ENCODE measurements at places on chromosomes 2 and 18.

GRCh38 chr2:182319556-182320505 is 107.0 kb downstream of the PDE1A start:
- DNase-seq, result no peak

- no peak for DNase-seq
Measured at GRCh38 chr2:230327418-230328154, 593 bp downstream of the SP140L start.

DNA sequence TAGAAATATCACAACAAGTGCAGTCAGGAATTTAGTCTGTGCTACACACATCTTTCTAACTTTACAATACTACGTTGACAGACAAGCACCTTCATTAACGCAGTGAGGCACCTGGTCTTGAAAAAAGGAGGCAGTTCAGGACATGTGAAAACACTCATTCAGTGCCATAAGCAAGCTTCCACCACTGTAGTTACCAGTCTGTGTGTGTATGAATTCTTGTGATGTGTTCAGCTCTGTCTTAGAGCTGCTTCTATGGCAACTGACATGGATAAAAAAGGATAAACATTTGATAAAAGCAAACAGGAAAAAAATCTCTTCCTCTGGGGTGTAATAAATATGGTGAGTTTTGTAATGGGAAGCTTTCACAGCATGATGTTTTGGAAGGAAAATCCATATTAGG is 623.8 kb upstream of the NXPH2 start:
- DNase-seq, result no peak

DNA sequence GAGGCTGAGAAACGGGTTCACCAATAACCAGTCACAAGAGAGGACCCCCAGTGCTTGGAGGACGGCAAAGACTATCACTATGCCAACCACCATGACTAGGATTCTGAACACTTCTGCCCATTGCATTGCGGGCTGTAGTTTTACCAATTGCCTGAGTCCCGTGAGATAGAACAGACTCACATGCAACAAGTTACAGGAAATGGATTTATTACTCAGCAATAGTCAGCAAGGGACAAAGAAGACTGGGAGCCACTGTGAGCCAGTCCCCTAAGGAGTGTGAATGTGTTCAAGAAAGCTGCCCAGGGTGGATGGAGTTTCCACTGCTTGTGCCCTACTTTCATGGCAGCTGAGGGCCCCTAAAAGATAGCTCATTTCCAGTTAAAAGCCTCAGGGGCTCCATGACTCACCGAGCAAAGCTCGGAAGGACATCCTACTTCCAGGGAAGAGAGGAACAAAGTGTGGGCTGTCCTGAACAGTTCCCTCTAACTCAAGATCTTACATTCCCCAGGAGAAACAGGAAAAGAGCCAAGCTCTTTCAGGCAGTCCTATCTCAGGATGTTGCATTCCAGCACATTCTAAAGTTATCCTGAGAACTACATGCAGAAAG is 54.4 kb downstream of the SLC4A3 start:
- DNase-seq, result no peak

GRCh38 chr2:111101592-111101991 is 19.1 kb upstream of the BCL2L11 start:
- no peak for DNase-seq

- DNase-seq, result no peak
Measured at GRCh38 chr2:145203891-145204290, 684.0 kb upstream of the ZEB2 start.

DNA sequence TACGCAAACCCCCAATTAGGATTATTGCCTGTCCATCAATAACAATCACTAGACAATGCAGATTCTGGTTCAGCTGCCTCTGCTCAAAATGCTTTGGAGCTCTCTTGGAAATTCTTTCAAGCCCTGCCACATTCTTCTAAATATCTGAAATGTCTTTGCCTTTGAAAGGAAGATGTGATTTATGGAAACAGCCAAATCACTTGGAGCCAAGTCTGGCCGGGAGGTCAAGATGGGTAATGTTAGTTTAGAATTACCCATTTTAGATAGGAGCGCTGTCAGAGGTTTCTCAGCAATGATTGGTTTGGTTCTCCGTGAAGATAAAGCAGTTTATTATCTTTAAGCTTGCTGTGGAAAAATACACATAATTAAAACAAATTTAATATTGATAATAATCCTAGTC is 306.7 kb downstream of the SETBP1 start:
- no peak for DNase-seq

DNA sequence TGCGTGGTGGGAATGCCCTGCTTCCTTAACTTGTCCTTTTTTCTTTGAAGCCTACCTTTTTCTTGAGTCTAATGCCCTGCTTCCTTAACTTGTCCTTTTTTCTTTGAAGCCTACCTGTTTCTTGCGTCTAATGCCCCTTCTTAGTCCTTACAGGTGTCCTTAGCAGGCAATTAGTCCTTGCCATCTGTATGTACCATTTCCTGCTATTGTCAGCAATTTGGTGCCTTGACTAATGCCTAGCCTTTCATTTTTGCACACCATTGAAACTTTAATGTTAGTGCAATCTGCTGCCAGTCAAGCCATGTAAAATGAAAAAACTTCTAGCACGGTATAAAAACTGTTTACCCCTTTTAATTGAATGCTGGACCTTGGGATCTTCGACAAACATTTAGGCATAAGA is 4.3 kb downstream of the KDM3A start:
- DNase-seq, result no peak

DNA sequence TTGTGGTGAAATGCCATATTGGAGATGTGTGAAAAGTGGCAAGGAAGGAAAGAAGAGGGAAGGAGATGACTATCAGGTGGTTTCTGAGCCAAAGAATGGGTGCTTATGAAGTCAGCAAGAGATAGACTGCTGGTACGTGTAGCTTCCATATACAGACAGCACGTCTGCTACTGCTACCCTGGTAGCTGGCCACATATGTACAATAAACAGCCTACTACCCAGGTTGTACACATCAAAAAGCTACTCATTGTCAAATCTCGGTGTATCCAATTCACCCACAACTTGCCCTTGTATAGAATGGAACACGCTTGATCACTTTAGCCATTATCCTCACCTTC is 761.8 kb downstream of the LRRTM4 start:
- DNase-seq, result no peak

GRCh38 chr2:109126501-109126860 is 2.5 kb upstream of the SH3RF3 start:
- DNase-seq, result no peak

- DNase-seq, result no peak
Measured at GRCh38 chr2:134773335-134773734, 54.5 kb upstream of the TMEM163 start.

DNA sequence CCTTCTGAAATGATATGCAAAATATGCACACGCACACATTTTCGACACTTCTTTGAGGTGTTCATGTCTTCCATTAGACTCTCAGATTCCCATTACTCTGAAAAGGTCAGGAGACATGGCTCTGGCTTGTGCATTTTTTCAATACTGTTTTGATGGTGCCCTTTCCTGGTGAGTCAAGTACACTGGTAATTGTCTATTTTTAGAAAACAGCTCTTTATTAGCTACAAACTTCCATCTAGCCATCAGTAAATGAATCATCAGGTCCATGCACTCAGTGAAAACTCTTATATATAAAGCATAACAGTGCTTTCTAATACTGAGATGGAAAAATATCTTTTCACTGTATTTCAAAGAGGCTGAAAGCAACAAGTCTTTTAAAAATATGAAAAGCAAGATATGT is 194.9 kb downstream of the GALNT1 start:
- no peak for DNase-seq

DNA sequence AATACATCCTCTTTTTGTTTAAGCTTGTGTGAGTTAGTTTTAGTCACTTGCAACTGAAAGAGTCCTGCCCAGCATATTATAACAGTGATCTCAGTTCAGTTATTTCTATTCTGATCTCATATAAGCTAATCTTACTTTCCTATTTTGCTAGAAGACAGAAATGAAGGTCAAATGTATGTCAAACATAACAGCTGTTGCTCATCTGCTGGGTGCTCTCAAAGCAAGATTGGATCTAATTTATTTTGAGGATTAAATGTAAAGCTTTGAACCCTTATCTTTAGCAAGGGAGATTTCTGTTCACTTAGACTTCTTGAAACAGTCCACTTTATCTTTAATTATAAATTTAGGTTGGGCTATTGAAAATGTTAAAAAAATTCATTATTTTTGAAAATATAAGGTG is 31.2 kb downstream of the CRYGD start:
- no peak for DNase-seq

GRCh38 chr2:207239754-207240494 is 74.2 kb upstream of the KLF7 start:
- DNase-seq, result no peak

DNA sequence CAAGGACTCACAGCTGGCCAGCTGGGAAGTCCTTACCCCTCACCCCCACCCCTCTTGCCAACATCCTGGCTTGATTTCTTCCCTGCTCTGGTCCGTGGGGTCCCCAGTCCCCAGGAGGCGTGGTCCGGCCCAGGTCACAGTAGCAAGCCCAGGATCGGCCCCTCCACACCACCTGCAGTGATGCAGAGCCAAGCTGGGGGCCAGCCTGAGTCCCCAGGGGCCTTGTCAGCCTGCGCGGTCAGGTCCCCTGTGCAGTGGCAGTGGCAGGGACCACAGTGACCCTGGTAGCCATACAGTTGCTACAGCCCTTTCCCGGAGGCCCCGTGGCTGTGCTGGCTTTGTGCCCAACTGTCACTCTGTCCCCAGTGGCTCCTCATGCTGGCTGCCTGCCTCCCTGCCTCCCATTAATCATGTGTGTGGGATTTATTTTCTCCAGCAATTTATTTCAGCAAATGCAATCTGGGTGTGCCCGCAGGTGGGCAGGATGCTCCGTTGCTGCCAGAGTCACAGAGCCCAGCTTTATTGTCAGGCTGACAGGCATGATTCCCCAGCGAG is 8.8 kb upstream of the PRSS56 start:
- DNase-seq, result no peak

DNA sequence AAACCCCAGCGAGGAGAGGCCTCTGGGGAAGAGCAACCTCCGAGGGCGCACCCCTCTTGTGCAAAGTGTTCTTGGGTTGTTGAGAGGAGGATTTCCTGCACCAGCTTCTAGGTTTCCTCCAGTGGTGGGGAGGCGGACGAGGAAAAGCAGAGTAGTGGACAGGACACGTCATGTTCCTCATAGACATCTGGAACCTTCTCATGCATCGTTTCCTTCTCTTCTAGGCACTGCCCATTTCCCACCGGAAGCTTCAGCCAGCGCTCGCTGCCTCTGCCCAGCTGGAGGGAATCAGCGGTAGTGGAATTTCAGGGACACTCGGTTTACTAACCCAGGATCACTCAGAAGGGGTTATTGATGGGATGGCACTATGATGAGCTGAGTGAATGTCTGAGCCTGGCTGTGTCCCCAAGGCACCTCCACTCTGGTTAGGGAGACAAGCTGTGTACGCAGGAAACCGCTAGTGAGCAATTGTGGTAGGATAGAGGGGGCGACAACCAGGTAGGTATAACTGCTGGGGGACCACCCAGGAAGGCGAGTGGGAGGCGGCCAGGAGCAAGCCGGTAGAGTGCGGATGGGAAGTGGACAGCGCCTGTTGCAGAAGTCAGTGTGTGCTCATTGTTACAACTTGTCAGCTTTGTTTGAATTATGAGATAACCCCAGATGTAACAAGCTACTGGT is 960 bp upstream of the APOB start:
- no peak for DNase-seq

- no peak for DNase-seq
Measured at GRCh38 chr18:61127714-61128467, 205.3 kb upstream of the CDH20 start.

DNA sequence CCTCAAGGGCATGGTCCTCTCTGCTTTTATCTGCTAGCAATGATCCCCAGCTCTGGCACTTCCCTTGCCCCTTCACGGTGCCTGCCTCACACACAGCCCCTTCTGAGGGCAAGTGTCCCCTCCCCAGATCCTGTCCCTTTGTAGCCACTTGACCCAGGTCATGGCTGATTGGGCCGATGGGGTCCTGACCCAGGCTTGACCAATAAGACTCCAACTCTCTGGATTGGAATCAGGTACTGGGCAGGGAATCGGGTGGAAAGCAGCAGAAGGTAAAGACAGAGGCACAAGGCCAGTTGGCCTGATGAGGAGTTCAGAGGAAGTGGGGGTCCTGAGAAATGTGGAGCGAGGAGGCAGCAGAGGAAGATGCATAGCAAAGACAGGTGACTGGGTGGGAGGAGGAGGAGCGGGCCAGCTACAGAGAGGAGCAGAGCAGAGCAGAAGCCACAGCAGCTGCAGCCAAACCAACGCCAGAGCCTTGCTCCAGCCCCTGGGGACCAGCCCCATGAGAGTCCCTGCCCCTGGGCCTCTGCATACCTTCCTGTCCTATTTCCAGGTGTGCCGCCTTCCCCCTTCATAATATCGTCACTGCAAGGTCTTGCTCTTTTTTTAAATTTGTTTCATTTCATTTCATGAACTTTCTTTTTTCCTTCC is 39.1 kb downstream of the CAPN13 start:
- no peak for DNase-seq

GRCh38 chr2:179773986-179774385 is 87.4 kb downstream of the ZNF385B start:
- no peak for DNase-seq

DNA sequence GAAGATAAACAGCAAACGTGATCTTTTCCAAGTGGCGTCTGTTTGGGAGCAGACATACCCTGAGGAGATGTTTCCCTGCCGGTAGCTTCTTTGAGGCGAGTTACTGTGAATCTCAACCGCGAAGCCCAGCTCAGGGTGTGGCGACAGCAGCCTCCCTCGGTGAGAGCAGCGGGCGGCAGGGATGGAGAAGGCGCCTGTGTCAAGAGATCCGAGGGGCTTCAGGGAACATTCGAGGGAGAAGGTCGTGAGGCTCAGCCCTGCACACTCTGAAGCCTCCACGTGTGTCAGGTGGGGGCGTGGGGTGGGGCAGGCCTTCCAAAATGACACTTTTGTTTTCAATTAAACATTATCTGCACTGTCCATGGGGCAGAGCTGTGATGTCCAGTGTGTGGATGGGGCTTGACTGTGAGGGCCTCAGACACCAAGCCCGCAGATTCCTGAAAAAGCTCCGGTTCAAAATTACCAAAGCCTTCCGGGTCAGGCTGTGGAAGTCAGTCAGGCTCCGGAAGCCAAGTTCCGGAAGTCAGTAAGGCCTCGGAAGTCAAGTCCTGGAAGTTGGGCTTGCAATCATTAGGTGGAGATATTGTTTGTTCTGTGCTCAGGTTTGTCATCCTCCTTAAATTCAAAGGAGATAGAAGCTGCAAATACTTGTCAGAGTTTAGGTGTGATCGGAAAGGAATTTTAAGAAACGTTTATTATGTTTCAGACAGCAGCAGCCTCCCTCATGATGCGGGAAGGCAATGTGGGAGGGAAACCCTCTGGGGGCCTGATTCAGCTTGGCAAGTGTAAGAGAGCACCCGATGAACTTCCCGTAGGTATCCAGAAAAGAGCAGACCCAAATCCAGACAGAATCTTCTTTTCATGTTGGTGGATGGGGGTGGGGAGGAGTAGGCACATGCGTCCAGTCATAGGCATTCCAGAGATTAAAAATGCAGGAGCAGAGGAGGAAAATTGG is 20.7 kb downstream of the SMIM21 start:
- DNase-seq, result no peak

- DNase-seq, result no peak
Measured at GRCh38 chr2:129888896-129889295, 90.6 kb upstream of the RAB6C start.
